ENCODE measurements at places on chromosomes 1 and 21.

- DNase-seq = no peak
These were observed 121.8 kb upstream of the TNFSF4 start for GRCh38 chr1:173328961-173329360.

DNA sequence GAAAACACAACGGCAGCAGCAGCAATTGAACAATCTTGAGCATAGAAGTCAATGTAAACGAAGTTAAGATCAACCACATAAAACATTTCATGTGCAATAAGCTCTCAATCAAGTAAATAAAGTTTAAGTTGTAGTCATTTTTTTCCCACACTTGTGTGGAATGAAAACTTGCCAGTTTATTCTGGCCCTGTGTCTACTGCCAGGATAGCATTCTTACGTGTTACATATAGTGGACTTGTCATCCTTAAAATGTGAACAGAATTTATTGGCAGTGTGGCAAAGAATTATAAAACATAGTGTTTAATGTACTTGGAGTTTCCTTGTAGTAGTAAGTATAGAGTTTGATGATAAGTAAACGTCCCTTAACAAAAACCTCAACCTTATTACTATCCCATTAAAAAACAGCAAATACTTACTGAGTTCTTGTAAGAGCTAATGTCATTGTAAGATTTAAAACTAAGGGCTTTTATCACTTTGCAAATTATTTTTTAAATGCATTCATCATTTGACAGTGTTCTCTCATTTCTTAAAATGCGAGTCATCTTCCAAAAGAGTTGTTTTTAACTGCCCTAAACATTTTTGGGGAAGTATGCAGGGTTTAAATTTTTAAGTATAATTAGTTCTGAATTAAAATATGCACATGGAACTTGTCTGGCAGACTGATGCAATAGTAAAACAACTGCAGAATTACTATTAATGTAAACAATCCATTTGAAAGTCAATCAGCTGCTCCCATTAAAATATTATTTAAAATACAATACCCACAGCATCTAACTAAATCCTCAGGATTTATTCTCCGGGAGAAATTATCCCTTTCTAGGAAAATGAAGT lies 7.9 kb downstream of the COX20 start:
- DNase-seq = peak; percentile 1

DNA sequence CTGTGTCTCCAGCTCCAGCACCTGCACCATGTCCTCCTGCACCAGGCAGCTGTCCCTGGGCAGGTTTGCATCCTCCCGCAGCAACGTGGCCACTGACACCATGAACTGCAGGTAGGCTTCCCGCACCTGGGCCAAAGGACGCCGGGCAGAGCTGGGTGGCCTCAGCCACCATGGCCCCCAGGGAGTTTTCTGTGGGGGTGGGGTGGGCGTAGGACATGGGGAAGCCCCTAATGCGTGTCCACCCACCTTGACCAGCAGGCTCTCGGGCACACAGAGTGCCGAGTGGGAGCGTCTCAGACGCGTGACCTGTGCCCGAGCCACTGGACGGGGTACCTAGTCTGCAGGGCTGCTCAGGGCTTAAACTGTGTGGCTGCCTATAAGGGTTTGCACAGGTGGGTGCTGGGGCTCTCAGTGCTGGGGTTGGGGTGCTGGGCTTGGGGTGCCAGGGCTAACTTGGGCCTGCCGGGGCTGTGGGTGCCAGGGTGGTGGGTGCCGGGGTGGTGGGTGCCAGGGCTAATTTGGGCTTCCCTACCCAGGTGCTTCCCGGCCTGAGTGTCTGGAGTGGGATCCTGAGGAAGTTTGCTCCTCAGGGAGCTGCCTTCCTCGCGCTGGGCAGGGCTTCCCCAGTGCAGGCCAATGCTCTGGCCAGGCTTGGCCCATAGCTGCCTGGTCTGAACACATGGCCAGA lies 17.7 kb downstream of the PRXL2B start:
- DNase-seq = no peak

GRCh38 chr1:50971748-50972305 lies 1.8 kb downstream of the CDKN2C start:
- no peak for DNase-seq

DNA sequence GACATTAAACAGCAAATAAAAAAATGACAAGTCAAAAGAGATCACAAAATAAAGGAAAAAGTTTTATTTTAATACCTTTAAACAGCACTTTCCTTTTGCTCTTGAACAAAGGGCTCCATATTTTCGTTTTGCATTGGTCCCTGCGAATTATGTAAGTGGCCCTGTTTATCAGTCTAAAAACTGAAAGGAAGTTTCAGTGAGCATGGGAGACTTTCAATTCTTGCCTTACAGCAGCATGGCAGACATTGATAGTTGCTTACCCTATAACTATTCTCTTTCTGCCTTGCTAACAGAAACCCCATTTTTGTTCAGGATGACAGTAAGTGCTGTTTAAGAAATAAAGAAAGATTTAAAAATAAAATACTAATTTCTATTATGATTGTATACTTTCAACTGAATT lies 5.2 kb upstream of the SH3GLB1 start:
- DNase-seq = no peak

- DNase-seq = no peak
These were observed 88.9 kb upstream of the TNFSF4 start for GRCh38 chr1:173295995-173296394.

- peak; percentile 63 for DNase-seq
These were observed 40.1 kb upstream of the MYSM1 start for GRCh38 chr1:58739856-58740466.

DNA sequence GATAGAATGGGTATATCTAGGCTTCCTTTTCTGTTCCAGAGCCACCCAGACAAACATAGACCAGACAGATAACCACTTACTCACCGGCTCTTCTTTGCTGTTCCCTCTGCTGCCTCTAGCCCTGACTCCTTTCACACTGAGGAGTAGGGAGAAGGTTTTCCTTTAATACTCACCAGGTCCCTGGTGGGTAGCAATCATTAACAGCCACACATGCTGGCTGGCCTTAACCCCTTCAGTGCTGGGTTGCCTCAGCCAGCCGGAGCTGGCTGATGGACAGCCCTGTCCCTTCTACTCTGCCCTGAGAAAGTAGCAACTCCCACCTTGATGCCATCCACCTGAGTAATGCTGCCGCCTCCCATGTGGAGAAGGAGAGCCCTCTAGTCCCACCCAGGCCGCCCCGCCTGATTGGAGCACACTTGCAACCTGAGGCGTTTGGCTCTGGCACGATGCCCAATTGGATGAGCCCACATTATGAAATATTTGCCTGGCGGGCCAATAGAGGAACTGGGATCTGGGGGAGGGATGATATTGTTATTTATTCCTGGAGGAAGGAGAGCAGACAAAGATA lies 71.6 kb downstream of the PLEKHA6 start:
- DNase-seq = peak; percentile 40

- no peak for DNase-seq
These were observed 135.3 kb upstream of the IRF2BP2 start for GRCh38 chr1:234745276-234745675.

- no peak for DNase-seq
These were observed 6.3 kb downstream of the MAGI3 start for GRCh38 chr1:113396585-113396984.

DNA sequence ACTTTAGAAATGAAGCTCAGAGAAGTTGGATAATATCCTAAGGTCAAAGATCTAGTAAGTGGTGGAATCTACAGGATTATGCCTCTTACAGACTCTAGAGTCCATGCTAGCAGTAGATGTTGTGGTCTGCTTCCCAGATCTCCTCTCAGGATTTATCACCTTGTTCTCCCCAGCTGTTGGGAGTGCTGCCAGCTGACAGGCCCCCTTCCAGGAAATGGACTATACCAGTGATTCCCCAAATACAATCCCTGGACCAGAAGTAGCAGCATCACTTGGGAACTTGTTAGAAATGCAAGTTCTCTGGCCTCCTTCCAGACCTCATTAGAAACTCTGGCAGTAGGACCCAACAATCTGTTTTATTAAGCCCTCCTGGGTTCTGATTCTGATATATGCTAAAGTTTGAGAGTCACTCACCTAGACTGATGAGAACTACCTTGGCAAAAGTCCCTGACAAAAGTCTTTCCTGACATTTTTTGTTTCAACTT lies 24.5 kb upstream of the NTNG1 start:
- DNase-seq = no peak

DNA sequence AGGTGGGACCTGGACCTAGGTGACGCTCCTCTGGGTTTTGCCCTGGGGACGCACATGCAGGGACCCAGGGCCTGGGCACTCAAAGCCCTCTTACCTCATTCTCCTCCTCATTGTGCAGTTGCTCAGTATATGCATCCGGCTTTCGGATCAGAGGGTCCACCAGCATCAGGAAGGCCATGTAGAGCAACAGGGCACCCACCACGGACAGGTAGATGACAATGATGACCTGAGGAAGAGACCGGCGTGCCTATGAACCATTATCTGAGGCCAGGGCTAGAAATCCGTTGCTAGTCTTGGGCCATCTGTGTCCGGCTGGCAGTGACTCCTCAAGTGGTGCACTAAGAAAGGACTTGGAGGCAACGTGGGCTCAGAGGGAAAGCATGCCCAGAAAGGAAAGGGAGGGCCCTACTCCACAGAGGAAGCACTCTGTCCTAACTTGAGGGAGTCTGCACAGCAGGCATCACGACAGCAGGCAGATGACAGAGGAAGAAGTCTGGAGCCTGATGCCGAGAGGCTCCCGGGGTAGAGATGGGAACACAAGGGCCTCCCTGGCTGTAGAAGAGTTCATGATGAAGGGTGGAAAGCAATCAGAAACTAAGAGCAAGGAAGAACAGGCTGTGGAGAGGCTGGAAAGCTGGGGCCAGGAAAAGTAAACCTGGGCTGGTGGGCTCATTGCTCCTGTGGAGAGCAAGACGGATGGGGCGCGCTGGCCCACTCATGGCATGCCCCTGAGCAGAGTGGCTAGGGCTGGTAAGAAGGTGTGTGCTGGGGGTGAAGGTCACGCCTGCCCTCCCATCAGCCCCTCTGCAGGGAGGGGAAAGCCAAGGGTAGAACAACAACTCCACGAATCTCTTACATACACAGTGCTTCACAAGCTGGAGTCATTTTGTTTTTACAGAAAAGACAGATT lies 10.3 kb downstream of the TMEM9 start:
- no peak for DNase-seq

DNA sequence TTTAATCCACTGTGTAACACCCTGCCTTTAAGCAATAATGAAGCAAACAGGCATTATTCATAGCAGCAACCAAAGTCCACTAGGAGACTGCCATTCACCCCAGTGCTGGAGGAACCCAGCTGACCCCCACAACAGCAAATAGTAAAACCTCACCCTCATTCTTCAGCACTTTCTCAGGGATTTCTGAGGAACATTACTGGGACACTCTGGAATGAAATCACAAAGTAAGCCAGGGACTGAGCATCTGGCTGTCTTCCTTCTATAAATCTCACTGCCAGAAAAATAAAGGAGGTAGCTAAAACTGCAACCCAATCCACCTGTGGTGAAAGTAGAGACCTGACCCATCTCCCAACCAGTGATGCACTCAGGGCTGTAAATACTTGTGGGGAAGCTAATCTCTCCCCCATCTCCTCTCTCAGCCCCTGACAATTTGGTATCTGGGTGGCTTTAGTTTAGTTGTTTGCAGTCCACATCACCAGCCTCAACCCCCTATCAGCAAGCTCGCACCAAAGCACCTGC lies 47.1 kb downstream of the COL6A1 start:
- DNase-seq = no peak

DNA sequence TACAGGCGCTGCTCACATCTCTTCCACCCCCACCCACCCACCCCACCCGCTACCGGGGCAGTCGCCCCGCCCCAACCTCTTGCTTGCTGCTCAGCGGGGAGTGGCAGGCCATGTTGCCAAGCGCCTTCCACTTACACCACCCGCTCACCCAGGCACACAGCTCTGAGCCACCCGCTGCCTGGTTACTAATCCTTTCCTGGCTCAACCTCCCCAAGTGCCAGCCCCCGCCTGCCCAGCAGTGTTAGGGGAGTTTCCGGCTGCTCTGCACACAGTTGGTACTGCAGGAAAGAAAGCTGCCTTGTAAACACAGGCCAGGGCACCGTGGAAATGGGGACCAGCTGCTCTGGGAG lies 56.2 kb downstream of the LACTBL1 start:
- no peak for DNase-seq

DNA sequence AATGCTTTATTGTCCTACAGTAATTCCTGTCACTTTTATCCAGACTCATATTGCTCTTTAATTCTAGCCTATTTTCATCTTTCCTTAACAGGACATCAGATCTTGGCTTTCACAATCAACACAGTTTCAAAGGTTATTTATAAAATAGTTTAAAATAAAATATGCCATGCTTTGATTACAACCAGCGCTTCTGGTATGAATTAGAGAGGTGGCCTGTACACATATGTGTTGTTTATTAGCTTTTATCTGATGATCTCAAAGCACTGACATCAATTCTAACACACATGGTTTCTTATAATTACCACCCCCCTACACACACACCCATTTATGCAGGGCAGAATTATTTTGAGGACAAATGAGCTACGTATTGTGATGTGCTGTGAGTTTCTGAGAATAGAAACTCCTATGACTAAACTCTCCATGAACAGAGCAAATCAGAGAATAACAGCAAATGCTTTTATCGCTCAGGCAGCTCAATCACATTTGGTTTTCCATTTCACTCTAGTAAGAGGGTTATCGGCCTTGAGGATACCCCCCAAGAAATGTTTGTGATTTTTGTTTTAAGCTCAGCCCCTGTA lies 18.0 kb downstream of the CD247 start:
- no peak for DNase-seq

- DNase-seq = no peak
These were observed 10.5 kb upstream of the TAF1A start for GRCh38 chr1:222600281-222600680.

DNA sequence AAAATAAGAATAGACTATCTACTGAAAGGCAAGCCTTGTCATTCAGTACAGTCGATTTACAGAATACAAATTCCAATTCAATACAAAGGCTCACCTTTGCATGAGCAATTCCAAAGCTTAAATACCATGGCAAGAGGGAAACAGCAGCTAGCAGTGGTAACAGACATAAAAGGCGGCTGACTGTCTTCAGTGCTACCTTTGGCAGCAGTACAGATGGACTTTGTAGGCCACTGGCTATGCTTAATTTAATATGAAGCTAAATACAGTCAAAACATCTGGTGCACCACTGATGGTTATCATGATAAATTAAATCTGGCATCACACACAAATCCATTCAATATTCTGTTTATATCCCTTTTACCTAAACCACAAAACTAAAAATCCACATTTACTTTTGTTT lies 62.4 kb downstream of the RERE start:
- no peak for DNase-seq

DNA sequence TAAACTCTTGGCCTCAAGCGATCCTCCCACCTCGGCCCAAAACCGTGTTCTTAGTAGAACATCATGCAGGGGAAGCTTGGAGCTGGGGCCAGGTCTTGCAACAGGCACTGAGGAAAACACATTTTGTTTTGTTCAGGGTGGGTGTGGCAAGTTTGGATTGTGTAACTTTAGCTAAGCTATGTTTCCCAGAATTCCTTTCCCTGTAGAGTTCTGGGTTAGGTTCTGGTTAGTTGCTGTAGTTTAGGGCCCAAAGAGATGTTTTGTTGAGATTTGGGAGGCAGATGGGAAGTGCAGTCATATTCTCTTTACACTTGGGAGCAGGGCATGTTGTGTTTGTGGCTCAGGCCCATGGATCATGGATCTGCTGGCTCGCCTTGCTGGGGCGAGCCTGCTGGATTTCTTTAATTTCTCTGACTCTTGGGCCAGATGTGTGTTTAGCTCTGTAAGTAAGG lies 24.0 kb downstream of the PLA2G5 start:
- no peak for DNase-seq

- DNase-seq = no peak
These were observed 86.4 kb downstream of the WDR64 start for GRCh38 chr1:241738284-241739078.
